ENCODE measurements at places on chromosomes 5 and 9.

- DNase-seq: no peak
Measured at GRCh38 chr5:133403741-133404364, 208.5 kb downstream of the FSTL4 start.

- no peak for DNase-seq
Measured at GRCh38 chr5:34695275-34696027, 39.3 kb downstream of the RAI14 start.

- no peak for DNase-seq
Measured at GRCh38 chr9:127874301-127875221, 2.9 kb downstream of the AK1 start.

GRCh38 chr9:135296735-135297455 lies 182.7 kb upstream of the PPP1R26 start:
- DNase-seq: no peak

DNA sequence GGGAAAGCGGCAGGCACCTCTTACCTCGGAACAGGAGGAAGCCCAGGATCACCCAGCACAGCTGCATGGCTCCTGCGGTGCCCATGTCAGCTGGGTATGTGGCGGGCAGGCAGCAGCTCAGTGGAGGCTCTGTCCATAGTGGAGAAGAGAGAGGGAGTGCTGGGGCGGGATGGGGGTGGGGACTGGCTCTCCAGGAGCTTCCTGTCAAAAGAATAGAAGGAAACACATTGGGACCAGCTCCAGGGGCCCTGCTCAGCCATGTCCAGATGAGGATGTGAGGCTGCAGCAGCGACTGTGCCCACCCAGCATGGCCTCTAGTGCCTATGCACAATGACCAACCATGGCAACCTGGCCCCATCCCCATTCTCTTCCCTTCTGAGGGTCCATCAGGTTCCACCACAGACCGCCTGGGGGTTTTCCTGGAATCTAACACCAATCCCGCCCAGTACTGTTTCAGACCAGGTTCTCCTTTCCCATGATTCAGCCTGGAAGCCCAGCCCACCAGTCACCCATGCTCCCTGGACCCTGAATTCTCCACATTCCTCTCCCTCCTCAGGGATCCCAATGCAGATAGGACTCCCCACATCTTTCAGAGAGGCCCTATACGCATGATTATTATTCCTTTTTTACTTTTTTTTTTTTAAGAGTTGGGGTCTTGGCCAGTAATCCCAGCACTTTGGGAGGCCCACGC lies at the start of gene ECSCR:
ECSCR (minus strand) TSS at position 158 of the 691 bp plus-strand sequence; CDS start at position 85, 73 bp downstream.
- DNase-seq: no peak

GRCh38 chr5:150661086-150661485 lies at the start of gene MYOZ3:
MYOZ3 (plus strand) TSS chr5:150661251; CDS start chr5:150662942, 1,691 bp downstream.
- DNase-seq: no peak

GRCh38 chr5:150409638-150410523 lies 2.8 kb downstream of the CD74 start:
- DNase-seq: peak; percentile 83

GRCh38 chr5:41874512-41875060 lies 4.4 kb upstream of the OXCT1 start:
- DNase-seq: no peak

DNA sequence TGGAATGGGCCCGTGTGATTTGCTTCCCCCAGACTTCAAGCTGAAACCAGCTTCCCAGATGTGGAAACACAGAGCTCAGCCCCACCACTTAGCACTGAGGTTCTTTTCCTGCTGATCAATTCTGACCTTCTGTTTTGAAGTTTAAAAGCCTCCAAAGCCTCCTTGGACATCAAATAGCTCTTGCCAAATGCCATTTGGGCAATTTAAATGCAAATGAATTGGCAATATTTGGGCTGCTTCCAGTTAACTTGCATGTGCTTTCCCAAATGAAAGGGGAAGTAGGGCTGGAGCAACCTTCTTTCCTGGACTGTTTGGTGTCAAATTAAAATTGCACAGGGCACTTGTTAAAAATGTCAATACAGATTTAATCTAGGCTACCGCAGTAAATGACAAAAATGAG lies 710.5 kb downstream of the TLR4 start:
- no peak for DNase-seq

- no peak for DNase-seq
Measured at GRCh38 chr5:118435131-118435530, 553.2 kb downstream of the DTWD2 start.

DNA sequence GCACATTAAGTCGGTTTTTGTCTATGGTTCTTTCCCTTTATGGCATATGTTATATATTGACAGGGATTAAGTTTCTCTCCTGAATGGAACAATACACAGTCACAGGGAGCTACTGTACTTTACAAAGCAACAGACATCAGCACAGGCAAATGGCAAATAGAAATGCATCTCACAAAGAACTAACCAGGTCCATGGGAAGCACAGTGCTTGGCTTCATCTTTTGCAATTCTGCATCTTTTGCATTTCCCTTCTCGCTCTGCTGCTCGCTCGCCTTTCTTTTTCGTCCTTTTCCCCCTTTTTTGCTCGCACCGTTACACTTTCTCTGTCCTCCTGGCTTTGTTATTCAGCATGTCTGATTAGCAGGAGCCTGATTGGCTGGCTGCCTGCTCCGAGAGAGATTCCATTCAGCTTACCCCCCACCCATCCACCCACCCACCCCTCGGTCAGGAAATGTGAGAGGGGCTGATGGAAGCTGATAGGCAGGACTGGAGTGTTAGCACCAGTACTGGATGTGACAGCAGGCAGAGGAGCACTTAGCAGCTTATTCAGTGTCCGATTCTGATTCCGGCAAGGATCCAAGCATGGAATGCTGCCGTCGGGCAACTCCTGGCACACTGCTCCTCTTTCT lies at the start of gene ADAMTSL1:
ADAMTSL1 (plus strand) TSS at position 502 of the 628 bp plus-strand sequence; CDS start at position 582, 80 bp downstream.
- peak; percentile 24 for DNase-seq

DNA sequence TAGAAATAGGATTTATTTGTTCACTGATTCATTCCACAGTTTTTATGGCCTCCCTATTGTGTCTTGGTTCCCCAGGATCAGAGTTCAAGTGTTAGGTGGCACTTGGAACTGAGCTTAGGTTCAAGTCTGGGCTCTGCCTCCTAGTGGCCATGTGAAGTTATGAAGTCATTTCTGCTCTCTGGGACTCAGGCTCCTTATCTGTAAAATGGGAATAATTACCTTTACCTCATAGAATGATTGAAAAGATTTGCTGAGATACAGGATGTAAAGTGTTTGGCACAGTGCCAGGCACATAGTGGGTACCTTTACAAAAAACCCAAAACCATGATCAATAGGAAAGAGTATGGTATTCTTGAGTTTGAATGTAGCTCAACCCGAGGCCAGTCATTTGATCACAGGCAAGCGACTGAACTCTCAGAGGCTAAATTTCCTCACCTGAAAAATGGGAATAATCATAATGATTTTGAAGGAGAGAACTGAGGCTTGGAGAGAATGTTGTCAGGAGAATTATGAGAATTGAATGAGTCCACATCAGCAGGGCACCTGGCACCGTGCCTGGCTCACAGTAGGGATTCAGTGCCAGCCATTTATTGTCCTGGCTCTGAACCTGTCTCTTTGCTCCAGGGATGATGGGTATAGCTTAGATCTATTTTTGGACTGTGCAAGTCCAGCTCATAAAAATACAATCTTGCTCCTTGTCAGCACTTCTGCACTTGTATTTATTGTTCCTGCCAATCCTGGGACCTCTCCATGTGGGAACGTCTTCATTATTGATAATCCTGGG lies 10.8 kb downstream of the NSG2 start:
- peak; percentile 7 for DNase-seq

- no peak for DNase-seq
Measured at GRCh38 chr5:76277736-76278135, 125.3 kb upstream of the IQGAP2 start.

DNA sequence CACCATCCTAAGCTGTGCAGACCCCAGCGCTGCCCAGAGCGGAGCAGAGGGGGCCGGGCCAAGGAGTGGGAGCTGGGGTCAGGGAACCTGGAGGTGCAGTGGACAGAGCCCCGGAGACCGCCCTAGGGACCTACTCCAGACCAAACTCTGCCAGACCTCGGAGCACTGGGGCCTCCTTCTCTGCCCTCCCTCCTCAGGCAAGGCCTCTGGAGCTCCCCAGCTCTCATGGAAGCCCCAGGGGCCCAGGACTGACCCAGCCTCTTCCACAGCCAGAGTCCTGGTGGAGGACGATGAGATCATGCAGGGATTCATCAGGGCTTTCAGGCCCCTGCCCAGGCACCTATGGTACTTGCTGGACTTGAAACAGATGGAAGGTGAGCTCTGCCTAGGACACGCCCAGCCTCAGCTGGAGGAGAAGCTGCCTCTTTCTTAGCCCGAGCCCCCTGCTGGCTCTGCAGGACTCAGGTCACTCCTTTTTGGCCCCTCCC lies 3.6 kb downstream of the PAEP start:
- no peak for DNase-seq

- DNase-seq: no peak
Measured at GRCh38 chr9:74953235-74953751, 581 bp upstream of the C9orf40 start.

- no peak for DNase-seq
Measured at GRCh38 chr9:124102363-124102762, 90.8 kb downstream of the LHX2 start.

DNA sequence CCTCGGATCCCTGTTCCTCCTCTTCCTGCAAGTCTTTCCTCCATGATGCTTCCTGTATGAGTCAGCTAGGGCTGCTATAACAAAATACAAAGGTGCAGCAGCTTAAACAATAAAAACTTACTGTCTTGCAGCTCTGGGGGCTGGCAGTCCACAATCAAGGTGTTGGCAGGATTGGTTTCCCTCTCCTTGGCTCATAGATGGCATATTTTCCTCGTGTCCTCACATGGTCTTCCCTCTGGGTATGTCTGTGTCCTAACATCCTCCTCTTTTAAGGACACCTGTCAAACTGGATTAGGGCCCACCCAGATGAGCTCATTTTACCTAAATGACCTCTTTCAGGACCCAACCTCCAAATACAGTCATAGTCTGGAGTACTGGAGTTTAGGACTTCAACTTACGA lies 117.5 kb downstream of the MED10 start:
- DNase-seq: no peak

DNA sequence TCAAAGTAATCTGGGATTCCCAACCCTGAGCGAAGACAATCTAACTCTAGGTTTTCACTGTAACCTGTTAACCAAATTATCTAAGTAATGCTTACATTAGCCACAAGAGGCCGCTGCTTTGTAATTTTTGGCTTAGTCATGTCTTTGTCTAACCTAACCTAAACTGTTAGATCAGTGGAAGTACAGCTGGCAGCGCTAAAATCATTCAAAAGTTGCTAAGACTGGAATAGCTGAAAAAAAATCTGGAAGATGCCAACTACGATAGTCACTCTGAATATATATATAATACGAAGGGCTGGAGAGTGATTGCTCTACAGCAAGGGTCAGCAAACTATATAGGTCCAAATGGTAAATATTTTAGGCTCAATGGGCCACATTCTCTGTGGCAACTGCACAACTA lies 60.2 kb downstream of the FBXO38 start:
- peak; percentile 17 for DNase-seq

DNA sequence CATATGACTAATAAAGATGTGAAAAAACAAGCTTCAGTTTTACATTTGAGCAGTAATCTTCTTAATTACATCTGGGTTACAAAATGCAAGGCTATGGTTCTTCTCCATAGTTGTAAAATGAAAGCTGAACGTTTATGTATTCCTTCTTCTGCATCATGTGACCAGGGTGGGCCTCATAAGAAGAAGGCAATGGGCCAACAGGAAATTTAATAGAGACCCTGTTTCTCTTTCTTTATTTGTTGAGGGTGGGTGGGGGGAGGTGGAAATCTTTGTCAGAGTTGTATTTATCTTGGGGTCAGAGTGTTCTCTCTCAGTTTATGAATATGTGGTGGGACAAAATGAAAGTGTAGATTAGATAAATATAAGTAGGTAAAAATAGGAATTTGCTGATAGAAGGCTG lies 418.8 kb downstream of the TLE4 start:
- no peak for DNase-seq

DNA sequence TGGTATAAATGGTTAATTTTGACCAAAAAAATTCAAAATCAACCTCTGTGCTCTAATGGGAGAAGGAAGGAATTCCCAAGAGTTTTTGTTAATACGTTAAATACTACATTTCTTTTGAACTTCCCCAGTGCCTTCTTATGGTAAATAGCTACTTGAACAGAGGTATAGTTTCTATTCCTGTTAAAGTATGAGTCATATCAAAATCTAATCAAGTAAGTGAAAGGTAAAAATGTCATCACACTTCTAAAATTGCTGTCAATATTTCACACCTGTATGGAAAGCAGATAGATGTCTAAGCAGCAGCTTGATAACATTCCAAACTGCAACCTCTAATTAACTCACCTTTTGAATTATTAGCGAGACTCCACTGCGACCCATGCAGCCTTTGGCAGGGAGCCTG lies 214.1 kb upstream of the MEF2C start:
- no peak for DNase-seq

- DNase-seq: no peak
Measured at GRCh38 chr9:89524963-89525362, 27.1 kb upstream of the SEMA4D start.

- DNase-seq: no peak
Measured at GRCh38 chr9:111276431-111277128, 53.4 kb downstream of the OR2K2 start.

DNA sequence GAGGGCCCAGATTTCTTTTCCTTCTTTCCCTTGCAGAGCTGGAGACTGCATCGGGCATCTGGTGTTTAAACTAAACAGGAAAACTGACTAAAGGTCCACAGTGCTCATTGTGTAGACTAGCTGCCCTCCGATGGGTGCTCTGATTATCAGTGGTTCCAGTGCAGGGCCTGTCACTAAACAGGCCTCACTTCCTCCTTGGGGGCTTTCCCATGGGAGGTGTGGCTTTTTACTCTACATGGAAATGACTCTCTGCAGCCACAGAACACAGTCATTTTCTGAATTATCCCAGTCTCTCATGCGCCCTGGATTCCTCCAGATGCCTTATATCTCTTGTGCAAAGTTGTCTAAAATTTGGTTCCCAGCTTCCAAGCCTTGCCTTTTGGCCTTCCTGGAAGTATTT lies 199.2 kb downstream of the TRIO start:
- no peak for DNase-seq

GRCh38 chr5:170628028-170628427 lies 124.2 kb downstream of the KCNIP1 start:
- no peak for DNase-seq

DNA sequence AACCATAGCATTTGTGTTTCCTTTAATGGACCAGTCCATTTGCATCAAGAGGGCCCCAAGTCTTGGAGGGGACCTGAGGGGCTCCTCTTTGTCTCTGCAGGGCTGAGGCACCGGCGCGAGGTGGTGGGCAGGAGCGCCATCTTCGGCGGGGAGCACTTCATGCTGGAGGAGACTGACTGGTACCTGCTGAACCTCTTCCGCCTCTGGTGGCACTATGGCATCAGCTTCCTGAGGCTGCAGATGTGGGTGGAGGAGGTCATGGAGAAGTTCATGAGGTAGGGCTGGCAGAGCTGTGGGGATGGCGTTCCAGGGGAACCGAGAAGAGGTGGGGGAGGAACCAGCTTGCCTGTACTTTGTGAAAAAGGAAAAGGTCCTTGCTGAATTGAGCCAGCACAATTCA lies 6.1 kb downstream of the PCYOX1L start:
- DNase-seq: no peak

All from NCI-H446 treated with DMSO at 0.1 percent for 48 hours (cell line).